Natural killer cell (primary cell): ENCODE measurements at places on chromosomes 2 and 18. TPM values are rescaled to one million over a fixed set of nuclear protein-coding genes. Genes with fewer than 3 reads are reported as not detected.

SPAST gene
- 22.5 TPM for total RNA-seq

GPR35 gene
- 19.7 TPM for total RNA-seq

IL18R1 gene
- 58.8 TPM for total RNA-seq

NAT8 gene
- total RNA-seq = not detected

SNED1 gene
- 4.9 TPM for total RNA-seq

TANK gene
- 76.1 TPM for total RNA-seq

RALBP1 gene
- total RNA-seq = 33.4 TPM

FZD7 gene
- 0.27 TPM for total RNA-seq

RGPD3 gene
- total RNA-seq = 0.32 TPM

CROCC2 gene
- not detected for total RNA-seq

KIF1A gene
- total RNA-seq = not detected

LRRTM4 gene
- total RNA-seq = not detected

ALLC gene
- not detected for total RNA-seq

SERPINB3 gene
- total RNA-seq = not detected

NDC80 gene
- 3.4 TPM for total RNA-seq

RAX gene
- total RNA-seq = not detected

OXER1 gene
- total RNA-seq = 0.41 TPM

SCLY gene
- total RNA-seq = 16.3 TPM

ATF2 gene
- total RNA-seq = 76.5 TPM

UPP2 gene
- total RNA-seq = not detected

GPC1 gene
- total RNA-seq = 0.94 TPM

GPAT2 gene
- total RNA-seq = 6.0 TPM

ALKAL2 gene
- total RNA-seq = 1.7 TPM

RAB31 gene
- 9.9 TPM for total RNA-seq

AOX1 gene
- total RNA-seq = not detected

OTOS gene
- not detected for total RNA-seq

ESPNL gene
- total RNA-seq = not detected

KRTCAP3 gene
- total RNA-seq = 5.1 TPM

ZAP70 gene
- 954 TPM for total RNA-seq

REG3G gene
- total RNA-seq = not detected

EFR3B gene
- total RNA-seq = not detected

SLC40A1 gene
- 4.4 TPM for total RNA-seq

PLA2R1 gene
- not detected for total RNA-seq

PCARE gene
- total RNA-seq = not detected

MEP1B gene
- total RNA-seq = not detected

ATP6V1C2 gene
- 0.92 TPM for total RNA-seq

SLC9A2 gene
- not detected for total RNA-seq

MLPH gene
- not detected for total RNA-seq

HOXD8 gene
- not detected for total RNA-seq

PPM1B gene
- total RNA-seq = 102 TPM

LYG2 gene
- total RNA-seq = not detected

MARCHF4 gene
- total RNA-seq = not detected

CD226 gene
- 162 TPM for total RNA-seq
